Activated CD8-positive, alpha-beta memory T cell treated with anti-CD3 and anti-CD28 coated beads for 36 hours (primary cell): ENCODE measurements at places on chromosomes 16 and 17. TPM values are rescaled to one million over a fixed set of nuclear protein-coding genes. Genes with fewer than 3 reads are reported as not detected.

SLC5A10 gene
- total RNA-seq: not detected

SOST gene
- not detected for total RNA-seq

SLC47A1 gene
- total RNA-seq: 0.30 TPM

COX10 gene
- total RNA-seq: 31.3 TPM

MILR1 gene
- total RNA-seq: 0.75 TPM

PIRT gene
- not detected for total RNA-seq

TP53TG3D gene
- not detected for total RNA-seq

DNAI2 gene
- total RNA-seq: 0.70 TPM

CTRB1 gene
- not detected for total RNA-seq

KRT40 gene
- not detected for total RNA-seq

SPATA32 gene
- 0.25 TPM for total RNA-seq

IGSF6 gene
- 0.08 TPM for total RNA-seq

REXO5 gene
- 9.9 TPM for total RNA-seq

TEDC2 gene
- 38.5 TPM for total RNA-seq

CLEC18A gene
- total RNA-seq: not detected

TEKT1 gene
- total RNA-seq: not detected

C17orf113 gene
- 0.08 TPM for total RNA-seq

TSNAXIP1 gene
- total RNA-seq: 0.84 TPM

LIG3 gene
- 43.0 TPM for total RNA-seq

OTOP3 gene
- not detected for total RNA-seq

TK1 gene
- total RNA-seq: 111 TPM

NETO2 gene
- 19.0 TPM for total RNA-seq

SLC5A11 gene
- total RNA-seq: not detected

ADCY7 gene
- total RNA-seq: 85.1 TPM

TMEM92 gene
- total RNA-seq: not detected

TGFB1I1 gene
- 0.74 TPM for total RNA-seq
